ENCODE measurements at places on chromosomes 3 and 15. TPM values are rescaled to one million over a fixed set of nuclear protein-coding genes. Genes with fewer than 3 reads are reported as not detected.

DNA sequence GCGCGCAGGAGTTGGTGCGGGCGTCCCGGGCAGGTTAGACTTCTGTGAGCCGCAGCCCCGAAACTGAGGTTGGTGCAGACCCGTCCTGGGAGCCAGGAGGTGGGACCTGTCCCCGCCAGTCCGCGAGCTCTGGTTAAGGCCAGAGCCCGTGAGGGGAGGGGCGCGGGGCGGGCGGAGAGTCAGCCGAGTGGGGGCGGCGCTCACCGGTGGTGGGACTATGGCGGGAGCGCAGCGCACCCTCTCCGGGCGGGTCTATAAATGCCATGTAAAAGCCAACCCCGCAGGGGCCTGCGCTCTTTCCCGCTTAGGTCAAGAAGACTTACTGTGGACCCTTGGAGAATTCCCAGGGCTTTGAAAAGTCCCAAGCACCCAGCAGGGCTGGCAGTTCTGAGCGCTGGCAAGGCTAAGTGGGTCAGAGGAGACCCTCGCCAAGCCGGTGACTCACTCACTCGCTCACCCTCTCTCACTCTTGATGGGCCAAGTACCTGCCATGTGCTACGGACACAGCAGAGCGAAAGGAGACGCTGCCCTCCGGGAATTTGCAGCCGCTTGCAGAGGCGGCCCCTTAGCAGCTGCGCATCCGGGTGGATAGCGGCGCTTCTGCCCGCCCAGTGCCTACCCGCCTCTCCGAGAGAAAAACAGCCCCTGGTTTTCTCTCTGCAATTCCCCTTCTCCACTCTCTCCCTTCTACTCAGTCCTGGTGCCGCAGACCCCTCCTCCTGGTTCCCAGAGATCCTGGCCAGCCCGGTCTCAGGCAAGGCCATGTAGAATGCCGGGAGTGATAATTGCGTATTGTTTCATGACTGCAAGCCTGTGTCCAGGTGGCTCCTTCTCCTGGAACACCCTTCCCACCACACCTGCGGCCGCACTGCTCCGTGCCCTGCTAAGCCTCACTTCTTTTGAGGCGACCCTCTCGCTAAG lies at the start of gene ALDH1L1:
ALDH1L1 (minus strand) TSS at position 110 of the 921 bp plus-strand sequence. CDS start 19,607 bp downstream, outside the sequence.
- no peak for DNase-seq

GRCh38 chr3:168186293-168186983 lies 90.7 kb upstream of the GOLIM4 start:
- no peak for DNase-seq

DNA sequence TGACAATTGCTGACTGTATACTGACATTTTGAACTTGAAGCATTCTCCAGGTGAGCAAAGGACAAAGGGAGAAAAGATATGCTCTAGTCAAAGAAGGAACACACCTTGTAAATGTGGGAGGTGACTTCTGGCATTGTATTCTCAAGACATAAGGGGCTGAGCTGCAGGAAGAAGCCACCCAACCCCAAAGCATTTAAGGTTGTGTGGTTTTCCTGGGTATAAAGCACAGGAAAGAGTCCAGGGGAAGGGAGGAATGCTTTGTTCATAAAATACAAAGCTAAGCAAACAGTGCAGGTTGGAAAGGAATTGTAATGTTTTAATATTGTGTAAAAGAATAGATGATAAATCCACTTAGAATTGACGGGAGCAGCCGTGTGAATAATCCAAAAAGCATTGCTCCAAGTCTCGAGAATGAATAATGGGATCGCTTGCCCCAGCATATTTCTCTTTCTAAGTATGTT lies 102.4 kb upstream of the LRIG1 start:
- no peak for DNase-seq

DNA sequence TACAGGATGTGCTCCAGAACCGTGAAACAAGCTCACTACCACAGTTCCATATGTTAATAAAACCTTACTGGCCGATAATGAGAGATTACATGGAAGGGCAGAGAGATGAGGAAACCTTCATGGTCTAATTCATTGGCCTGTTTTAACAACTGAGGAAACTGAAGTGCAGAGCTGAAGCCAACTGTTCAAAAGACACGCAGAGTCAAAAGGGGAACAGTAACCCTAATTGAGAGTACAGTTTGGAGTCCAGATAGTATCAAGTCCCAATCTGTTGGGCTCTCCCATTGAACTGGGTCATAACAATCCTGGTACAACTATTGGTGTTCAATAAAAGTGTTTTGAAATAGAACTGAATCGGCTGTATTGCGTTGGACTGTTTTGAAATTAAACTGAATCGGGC lies 69.6 kb downstream of the SLC12A8 start:
- no peak for DNase-seq

DNA sequence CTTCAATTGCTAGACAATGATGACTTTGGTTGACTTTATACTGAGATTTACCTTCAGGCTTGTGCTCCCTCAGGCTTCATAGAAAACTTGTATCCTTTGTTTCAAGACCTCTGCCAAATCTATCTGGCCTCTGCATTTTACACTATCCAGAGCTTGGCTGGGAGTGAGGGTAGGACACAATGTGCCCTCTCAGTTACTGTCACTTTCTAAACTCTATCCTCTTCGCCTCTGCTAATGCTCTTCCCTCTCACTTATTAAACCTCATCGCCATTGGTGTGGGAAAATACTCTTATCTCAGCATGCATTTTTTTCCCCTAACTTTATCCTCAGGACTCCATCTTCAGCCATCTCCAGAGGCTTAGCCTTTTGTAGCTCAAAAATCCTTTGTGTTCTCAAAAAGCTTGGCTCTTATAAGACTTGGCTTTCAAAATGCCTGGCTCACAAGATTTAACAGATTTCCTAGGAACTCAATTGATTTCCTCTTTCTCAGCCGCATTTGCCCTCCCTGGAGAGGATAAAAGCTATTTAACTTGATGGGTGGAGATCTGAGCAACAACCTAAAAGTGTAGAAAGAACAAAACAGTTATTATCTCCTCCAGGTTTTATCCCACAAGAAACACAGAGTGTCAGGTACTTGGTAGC lies 28.3 kb downstream of the SUCNR1 start:
- no peak for DNase-seq

- no peak for DNase-seq
Observed at GRCh38 chr3:152213203-152213602, 55.5 kb upstream of the MBNL1 start.

- DNase-seq = no peak
Observed at GRCh38 chr3:63051920-63052319, 176.7 kb upstream of the CADPS start.

DNA sequence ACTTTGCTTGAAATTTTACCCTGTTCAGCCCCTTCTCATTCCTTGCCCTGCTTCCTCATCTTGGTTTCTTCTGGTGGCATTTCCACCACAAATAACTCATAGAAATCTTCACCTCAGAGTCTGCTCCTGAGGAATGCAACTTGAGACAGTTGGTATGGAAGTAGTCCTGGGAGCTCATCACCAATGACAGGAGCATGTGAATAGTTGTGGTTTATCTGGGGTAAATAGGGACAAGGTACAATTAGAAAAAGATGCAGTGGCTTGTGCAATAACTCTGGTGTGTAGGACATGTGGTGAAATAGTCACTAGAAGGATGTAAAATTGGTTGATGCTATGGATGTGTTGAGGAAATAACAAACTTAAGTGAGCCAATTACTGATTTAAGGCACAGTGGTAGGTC lies 72.7 kb upstream of the CHRNA7 start:
- no peak for DNase-seq

The FBXO40 gene
- polyA plus RNA-seq = not detected

The FXR1 gene
- polyA plus RNA-seq = 44.9 TPM

The POPDC2 gene
- polyA plus RNA-seq = 2.6 TPM

All from CD4-positive, alpha-beta memory T cell (primary cell).